Smooth muscle cell of the pulmonary artery (primary cell): ENCODE measurements at places on chromosomes 1 and 21. TPM values are rescaled to one million over a fixed set of nuclear protein-coding genes. Genes with fewer than 3 reads are reported as not detected.

The MMP23B gene
- 3.8 and 8.2 TPM in 2 replicates for total RNA-seq

The SELE gene
- not detected in 2 replicates for total RNA-seq

The KPRP gene
- total RNA-seq: not detected in 2 replicates

The SLAMF7 gene
- total RNA-seq: not detected in 2 replicates

The MAP10 gene
- total RNA-seq: 0.85 and 1.2 TPM in 2 replicates

The F13B gene
- total RNA-seq: not detected in 2 replicates
